ENCODE measurements at places on chromosomes 4 and X.

DNA sequence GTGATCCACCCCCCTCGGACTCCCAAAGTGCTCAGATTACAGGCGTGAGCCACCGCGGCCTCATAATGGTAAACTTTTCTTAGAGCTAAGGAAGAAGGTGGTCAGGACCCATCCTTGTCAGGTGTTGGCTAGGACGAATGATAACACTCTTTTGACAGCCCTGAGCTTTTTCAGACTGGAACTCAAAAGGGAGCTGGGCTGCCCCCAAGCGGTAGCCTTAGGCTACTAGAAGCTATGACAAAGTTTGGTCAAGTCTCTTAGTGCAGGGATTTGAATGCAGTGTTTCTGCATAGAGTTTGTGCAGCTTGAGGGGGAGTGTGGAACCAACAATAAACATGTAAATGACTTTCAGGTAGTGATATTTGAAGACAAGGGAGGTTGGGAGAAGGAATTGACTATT lies 11.8 kb upstream of the HSD17B10 start:
- DNase-seq: peak; percentile 70

- DNase-seq: no peak
These were observed 200.2 kb downstream of the ADGRA3 start for GRCh38 chr4:22315628-22316027.

- peak; percentile 35 for DNase-seq
These were observed 1.2 kb upstream of the EBP start for GRCh38 chrX:48520455-48520854.

GRCh38 chr4:121164291-121164690 lies at the start of gene TNIP3:
TSS of gene TNIP3 (minus strand) at chr4:121164321. CDS start at chr4:121164125, 196 bp downstream.
- DNase-seq: no peak

DNA sequence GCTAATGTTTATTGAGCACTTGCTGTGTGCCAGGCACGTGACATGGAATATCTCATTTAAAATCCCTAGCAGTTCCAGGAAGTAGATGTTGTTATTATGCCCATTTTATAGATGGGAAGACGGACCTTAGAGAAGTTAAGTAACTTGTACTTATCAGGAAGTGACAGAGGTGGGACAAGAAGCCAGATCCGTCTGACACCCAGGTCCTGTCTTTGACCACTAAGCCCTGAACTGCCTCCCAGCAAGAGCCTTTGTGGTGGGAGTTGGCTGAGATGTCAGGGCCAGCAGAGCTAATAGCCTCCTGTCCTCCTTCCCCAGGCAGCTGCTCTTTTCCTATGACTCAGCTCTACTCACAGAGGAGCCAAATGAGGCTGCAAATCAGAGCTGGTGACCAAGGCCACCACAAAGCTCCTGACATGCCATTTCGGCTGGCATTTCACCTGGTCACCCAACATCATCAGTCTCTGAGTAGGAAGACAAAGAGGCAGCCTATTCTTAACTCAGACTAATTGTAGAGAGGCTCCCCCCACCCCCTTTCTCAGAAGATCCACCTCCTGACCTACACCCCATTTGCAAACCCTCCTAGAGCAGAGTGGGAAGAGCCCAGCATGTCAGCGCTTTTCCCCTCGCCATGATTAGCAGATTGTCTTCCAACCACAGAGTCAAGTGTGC lies 175.1 kb upstream of the KIT start:
- no peak for DNase-seq

GRCh38 chrX:10636337-10636736 lies 16.0 kb upstream of the MID1 start:
- DNase-seq: no peak

DNA sequence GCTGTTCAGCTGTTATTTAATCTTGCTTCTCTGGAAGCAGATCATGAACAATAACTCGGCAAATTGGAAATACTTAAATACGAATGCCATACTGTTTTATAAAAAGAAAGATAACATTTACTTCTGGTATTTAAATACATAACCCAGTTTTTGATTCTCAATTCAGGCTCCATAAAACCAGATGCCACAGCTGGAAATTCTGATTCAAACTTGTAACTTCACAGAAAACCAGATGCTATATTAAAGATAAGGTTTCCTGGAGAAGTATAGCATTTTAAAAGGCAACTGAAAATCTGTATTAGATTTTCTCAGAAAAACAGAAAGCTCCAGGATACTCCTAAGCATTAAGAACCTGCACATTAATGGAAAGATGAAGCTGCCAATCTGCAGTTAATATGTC lies 40.2 kb downstream of the STX18 start:
- DNase-seq: no peak

GRCh38 chrX:142804085-142804484 lies 221.6 kb upstream of the SPANXN4 start:
- DNase-seq: no peak

DNA sequence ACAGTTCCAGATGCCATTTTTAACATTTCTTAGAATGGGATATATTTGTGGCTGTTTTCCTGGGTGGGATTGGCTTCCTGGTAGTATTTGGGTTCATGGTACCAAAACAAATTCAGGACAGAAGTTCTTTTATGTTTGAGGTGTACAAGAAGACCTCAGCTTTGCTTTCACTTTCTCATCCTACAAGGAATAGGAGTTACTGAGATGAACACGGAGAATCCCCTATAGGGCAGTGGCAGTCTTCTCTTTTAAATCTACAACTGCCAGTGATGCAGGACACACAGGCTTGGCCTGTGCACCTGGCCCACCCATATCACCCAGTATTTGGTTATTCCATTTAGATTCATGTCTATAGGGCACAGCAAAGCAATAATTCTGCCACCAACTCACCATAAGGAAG lies 35.2 kb downstream of the SLC10A7 start:
- no peak for DNase-seq

DNA sequence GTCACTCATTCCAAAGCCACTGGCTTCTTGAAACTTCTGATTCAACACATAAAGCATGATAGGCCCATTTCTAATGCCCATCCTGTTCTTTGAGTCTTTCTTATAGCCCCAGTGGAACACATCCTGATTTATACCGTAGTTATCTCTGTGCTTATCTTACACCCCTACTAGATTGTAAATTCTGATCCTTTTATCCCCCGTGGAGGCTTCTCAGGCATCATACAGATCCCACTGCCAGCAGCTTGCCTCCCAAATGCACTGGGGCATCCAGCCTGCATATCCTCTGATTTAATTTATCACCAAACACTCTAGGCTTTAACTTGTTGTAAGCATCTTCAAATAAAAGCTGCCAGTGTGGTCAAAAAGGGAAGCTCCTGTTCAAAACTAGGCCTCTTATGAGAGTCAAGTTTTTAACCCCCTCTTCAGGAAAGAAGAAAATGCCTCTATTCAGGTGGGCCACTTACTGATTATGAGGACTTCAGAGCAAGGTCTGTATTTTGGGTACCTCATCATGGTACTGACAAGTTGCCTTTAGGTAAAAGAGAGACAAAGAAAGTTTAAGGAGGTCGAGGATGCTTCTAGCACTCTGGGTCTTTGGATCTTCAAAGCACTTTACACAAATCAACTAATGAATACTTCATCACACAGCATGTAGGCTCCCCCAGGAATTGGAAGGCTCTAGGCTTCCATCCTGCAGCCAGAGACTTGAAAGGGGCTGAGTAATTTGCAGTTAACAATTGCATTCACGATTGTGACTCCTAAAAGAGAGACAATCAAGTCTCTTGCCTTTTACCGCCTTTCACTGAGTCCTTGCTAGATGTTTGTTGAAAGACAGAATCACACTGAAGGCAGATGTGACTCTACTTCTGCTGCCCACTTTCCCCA lies 95.8 kb upstream of the LDB2 start:
- DNase-seq: no peak

DNA sequence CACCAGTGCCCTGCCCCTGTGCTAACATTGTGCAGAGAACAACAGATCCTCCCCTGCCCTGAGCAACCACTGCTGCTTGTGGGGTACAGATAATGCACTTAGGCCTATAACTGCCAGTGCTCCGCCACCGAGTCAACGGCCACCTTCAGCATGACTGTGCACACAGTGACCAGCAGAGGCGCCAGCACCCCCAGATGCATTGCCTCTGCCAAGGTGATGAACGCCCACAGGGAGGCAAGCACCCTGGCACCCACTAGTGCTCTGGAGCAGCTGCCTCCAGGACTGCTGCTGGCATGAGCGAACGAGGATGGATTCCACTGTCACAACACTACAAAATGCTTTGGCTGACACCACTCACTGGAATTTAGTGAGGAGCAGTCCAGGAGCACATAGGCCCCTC lies 38.2 kb downstream of the SPIN2B start:
- DNase-seq: no peak

DNA sequence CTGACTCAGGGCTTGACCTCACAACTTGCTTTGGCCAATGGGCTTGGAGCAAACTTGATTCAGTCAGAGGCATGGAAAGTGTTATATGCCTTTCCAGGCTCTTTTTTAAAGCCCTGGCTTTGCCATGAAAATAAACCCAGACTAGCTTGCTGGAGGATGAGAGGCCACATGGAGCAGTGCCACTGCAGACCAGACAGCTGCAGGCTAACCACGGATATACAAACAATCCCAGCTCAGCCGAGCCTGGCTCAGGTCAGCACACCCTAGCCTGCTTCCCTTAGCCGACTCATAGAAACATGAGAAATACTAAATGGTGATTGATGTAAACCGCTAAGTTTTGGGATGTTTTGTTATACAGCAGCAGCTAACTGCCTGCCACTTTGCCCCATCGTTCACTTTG lies 345.1 kb downstream of the ARHGAP10 start:
- no peak for DNase-seq

DNA sequence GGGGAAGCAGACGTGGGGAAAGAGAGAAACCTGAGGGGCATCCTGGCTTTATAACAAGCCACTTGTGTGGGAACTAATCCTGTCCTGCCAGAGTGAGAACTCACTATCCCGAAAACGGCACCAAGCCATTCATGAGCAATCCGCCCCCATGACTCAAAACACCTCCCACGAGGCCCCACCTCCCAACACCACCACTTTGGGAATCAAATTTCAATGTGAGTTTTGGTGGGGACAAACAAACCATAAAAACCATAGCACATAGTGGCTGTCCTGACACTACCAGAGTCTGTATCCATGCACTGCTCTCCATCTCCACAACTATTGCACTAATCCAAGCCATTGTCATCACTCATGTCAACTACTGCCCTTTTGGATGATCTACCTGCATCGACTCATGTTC lies 28.5 kb upstream of the SEPTIN6 start:
- no peak for DNase-seq

- no peak for DNase-seq
These were observed 1.6 kb upstream of the CLCN4 start for GRCh38 chrX:10155137-10155536.

DNA sequence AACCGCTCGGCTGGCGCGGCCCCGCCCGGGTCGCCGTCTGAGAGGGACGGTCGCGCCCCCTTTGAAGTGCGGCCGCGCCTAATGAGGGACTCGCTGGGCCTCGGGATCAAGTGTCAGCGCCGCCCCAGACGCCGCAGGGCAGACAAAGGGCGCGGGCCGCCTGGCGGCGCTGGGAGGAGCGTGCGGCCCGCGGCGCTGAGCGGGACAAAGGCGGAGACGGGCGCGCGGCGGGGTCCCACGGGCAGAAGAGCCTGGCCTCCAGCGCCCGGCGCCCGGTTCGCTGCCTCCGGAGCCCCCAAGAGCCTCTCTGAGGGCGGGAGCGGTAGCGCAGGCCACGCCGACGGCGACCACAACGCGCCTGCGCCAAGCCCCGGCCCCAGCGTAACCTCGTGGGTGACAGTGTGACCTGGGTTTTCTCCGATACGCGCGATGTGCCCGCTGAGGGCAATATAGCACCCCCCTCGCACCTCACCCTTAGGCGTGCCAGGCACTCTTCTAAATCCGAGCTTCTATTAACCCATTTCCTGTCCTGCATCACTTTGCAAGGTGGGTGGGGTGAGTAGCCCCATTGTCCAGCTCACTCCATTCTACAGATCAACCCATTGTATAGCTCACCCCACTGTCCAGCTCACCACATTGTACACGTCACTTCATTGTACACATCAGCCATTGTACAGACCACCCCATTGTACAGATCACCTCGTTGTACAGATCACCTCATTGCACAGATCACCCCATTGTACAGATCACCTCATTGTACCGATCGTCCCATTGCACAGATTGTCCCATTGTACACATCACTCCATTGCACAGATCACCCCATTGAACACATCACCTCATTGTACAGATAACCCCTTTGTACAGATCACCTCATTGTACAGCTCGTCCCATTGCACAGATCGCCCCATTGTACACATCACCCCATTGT lies 33.7 kb upstream of the STX18 start:
- DNase-seq: peak; percentile 78

- no peak for DNase-seq
These were observed 45.9 kb upstream of the ALG13 start for GRCh38 chrX:111634823-111635729.

DNA sequence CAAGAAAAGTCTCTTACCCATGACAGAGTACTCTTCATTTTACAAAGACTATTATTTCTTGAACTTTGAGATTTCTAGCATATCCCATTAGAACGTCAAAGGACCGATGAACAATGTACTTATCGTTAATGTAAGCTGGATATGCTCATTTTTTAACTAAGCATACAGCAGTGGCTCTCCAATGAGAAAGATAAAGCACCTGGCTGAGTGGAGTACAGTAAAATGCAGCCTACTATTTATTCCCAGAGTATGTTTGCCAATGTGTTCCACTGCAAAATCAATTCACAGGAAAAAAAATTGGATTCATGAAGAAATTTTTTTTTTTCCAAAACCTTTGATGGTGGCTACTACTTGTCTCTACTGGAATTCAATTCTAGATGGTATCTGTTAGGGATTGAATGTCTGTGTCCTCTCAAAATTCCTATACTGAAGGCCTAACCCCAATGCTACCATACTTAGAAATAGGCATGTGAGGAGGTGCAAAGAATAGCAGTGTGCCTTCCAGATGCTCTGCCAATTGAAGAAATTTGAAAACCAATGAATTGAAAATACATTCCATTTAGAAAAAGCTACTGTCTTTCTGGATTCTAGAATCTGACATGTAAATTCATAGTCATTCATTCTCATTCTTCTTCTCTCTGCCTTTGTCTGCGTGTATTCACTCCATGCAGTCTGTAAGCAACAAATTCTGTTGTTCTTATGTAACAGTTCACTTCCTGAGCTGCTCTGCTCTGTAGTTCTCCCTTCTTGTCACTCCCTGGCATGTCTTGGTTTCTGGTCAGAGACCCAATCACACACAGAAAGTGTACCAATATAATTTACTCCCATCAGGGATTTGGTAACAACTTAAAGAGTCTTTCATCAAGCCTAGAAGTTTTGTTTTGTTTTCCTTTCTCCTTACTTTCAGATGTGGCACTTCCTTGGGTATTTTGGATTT lies 61.4 kb downstream of the PAPSS1 start:
- no peak for DNase-seq
